ENCODE measurements at places on chromosomes 2 and 18.

- DNase-seq = no peak
Measured at GRCh38 chr2:238320648-238321281, 447 bp downstream of the TRAF3IP1 start.

DNA sequence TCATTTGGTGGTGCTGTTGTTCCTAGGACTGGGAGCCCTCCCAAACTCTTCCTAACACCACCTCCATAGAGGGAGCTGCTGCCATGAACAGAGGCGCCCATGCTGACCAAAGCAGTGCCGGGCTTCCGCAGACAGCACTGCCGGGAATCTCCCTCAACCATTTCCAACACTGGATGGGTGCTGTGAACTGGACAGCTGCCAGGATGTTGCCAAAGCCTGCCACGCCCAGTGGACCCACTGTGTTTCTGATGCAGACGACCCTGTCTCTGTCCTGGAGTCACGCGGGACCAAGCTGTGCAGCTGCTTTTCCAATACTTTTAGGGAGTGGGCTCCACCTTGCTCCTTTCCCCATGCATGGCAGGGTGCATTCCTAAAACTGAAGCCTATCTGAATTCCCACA is 16.9 kb upstream of the GNAL start:
- DNase-seq = no peak

- DNase-seq = no peak
Measured at GRCh38 chr2:201362396-201362795, 5.3 kb upstream of the FLACC1 start.

DNA sequence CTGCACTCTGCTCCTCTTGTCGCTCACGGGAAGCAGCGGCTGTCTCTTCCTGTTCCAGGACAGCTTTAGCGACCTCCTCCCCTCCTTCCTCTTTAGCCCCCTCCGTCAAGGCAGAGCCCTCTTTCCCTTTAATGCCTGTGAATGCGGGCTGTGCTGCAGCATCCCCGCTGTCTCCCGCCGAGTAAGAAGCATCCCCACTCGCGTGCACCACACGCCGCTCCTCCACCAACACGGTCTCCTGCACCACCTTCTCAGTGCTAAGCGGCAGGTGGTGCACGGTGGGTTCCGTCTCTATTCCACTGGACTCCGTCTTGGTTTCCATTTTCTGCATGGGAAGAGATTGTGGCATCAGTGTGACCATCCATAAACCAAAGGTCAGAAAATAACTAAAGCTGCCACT is 101.6 kb upstream of the ZBTB14 start:
- no peak for DNase-seq

DNA sequence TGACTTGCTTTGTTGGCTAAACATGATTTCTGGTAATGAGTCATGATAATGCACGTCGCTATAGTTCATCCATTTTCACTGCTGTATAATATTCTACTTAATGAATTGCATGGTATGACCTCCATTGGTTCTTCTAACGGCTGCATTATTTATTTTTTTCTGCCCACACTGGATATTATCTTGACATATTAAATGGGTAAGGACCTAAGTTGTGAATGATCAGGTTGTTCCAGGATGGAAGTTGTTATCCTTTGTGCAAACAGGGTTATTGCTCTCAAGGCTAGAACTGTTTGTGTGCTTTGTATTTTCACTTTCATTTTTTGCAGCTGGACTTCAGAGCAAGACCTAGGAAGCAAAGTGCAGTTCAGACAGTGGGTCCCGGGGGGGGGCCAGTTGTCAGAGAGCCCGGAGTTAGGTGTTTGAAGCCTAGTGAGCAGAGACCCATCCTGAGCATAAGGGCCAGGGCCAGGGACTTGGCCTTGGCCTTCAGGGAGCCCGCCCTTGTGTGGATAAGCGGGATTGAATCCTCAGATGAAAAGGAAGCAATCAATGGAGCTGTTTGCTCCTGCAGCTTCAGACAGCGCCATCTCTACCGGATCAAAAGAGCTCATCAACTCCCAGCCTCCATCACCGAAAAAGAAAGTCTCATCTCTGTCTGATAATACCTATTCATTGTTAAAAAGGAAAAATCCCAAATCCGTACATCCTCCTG is 48.2 kb downstream of the AGAP1 start:
- no peak for DNase-seq

- no peak for DNase-seq
Measured at GRCh38 chr2:97754690-97755346, 41.4 kb downstream of the ZAP70 start.

DNA sequence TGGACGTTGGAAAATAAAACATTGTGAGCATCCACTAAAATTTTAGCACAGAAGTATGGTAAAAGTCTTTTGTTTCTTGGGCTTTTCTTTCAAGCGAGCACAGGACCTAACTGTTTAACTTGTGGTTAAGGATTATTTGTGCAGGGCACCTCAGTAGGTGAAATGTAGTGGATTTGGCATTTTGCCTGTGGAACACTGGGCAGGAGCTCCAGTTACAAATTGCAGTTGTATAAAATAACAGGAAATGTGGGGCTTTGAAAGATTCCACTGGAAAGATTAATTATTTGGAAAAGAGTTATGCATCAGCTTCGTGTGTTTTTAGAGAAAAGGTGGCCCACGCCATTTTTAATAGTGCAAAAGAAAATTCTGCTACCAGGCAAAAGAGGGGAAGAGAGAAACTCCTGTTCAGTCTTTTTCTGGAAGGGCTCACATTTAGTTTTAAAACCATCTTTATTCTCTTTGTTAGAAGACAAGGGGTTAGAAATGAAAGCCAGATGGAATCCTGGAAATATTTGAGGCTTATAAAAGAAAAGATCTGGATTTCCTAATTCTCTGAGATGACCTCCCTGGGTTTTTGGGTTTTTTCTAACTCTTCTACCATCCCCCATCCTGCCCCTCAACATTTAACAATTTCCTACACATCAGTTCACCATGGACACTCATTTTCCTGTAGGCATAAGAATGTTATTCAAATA is 144.3 kb upstream of the SERTAD2 start:
- no peak for DNase-seq

DNA sequence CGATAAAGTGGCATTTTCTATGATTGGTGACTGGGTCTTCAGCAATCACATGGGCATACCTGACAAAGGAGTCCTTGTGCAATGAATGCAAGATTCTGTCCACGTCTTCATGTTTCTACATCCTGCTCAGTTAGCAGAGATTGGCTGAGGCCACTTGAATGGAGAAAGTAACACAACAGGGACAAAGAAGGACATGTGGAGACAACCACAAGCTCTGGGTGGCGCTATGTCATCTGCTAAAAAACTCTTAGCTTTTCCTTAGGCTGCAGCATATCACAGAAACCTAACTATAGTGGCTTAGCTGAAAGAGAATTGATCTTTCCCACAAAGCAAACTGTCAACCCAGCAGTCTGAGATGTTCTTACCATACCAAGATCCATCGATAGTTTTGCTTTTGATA is 1109.7 kb downstream of the SOCS6 start:
- DNase-seq = no peak

GRCh38 chr2:207083361-207084110 is 82.2 kb downstream of the KLF7 start:
- DNase-seq = no peak

- no peak for DNase-seq
Measured at GRCh38 chr18:26685438-26686157, 137.2 kb upstream of the KCTD1 start.

GRCh38 chr2:71575966-71576365 is 122.6 kb downstream of the DYSF start:
- no peak for DNase-seq

- DNase-seq = no peak
Measured at GRCh38 chr2:47155091-47155876, at the start of gene STPG4. TSS of gene STPG4 (minus strand) at chr2:47155308. CDS start at chr2:47155251, 57 bp downstream.

GRCh38 chr2:75284345-75284744 is 85.0 kb upstream of the TACR1 start:
- no peak for DNase-seq

GRCh38 chr2:22929998-22930397 is 455.0 kb upstream of the KLHL29 start:
- no peak for DNase-seq
